B cell (primary cell): ENCODE measurements at places on chromosomes 5 and 9.

DNA sequence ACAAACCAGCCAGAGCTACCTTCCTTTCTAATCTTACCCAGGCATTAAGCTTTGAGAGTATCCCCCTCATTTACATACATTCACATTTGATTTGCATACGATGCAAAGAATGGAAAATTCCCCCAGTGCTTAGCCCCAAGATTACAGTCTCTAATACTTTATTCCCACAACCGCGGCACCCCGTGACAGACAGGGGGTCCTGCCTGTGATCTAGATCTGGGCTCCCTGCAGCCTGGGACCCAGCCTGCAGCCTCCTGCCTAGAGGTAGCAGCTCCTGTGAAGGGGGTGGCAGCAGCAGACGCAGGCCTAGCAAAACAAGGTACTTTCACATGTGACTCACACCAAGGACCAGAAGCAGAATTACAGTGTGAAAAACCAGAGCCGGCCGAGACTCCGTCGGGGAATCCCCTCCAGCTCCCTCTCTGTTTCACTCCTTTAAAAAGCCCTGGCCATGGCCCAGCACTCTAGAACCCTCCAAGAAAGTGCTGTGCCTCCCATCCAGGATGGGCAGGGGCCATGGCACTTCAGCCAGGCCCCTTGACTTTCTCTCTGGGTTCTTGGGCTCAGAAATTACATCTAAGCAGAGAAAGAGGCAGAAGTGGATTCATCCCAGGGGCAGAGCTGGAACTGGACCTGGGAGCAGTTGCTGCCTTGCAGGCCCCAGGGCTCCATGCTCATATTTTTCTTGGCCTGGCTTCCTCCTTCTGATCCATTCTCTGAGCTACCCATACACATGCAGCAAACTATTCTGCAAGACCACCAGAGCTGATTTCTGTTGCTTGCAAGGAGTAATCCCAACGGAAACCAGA, 14.0 kb upstream of the TCF7 start:
- DNase-seq = peak; percentile 89

GRCh38 chr9:85302938-85303756, 438.6 kb downstream of the AGTPBP1 start:
- DNase-seq = no peak

DNA sequence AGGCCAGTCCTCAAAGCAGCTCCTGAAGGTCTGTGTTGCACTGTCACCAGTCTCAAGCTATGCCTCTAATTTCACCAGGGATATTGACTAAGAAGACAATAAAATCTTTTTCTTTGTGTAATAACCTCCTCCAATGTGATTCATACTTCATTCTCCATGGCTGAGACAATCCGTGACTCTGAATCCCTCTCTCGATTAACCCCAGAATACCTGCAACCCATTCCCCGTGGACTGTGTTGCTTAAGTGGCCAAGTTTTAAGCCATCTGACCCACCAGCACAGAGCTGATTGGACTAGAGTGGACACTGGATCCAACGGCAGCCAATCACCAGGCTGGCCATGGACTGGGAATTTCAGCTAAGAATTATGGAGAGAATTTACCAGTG, 5.4 kb upstream of the CCIN start:
- no peak for DNase-seq

DNA sequence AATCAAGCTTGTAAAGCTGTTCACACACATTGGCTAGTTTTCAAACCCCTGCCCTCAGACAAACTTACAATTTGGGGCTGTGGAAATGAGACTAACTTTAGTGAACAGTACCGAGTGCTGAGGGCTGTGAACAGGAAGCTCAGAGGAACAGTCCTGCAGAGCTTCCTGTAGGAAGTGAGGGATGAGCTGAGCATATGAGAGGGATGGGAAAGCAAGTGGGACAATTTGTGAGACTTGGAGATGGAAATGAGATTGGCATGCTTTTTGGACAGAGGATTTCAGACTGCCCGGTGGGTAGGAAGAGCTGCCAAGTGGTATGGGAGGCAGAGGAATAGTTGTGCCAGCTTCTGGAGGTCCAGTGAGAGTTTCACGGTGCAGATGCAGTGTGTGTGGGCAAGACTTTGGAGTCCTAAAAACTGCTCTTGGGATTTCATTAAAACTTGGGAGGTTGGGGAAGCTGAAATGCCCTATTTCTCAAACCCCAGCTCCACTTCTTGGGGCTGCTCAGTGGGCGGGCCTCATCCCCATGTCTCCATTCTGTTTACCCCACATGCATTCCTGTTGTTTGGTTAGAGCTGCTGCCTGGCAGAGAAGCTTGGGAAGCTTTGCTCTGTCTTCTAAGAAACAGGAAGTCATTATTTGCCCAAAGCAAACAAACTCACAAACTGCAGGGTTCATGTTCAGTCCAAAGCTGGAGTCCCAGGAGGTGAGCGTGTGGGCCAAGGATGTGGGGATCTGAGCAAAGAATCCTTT, 267.5 kb downstream of the ZSWIM6 start:
- no peak for DNase-seq

GRCh38 chr5:94793113-94793815, 174.8 kb downstream of the SLF1 start:
- DNase-seq = peak; percentile 31

GRCh38 chr9:129719135-129719534, 33.7 kb downstream of the PTGES start:
- DNase-seq = no peak

DNA sequence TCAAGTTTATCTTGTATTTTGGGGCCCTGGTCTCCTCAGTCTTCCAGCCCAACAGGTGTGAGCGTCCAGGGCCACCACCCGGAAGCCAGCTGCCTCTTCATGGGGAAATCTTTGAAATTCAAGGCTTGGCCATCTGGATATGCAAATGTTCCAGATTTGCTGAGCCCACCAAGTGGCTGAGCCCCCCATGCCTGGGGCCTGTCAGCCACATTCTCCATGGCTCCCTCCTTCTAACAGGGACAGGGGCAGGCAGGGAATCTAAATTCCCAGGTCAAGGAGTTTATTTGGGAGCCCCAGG, 14.2 kb upstream of the CXXC5 start:
- DNase-seq = no peak

- DNase-seq = no peak
These were observed 17.8 kb downstream of the NOTCH1 start for GRCh38 chr9:136527721-136528710.

DNA sequence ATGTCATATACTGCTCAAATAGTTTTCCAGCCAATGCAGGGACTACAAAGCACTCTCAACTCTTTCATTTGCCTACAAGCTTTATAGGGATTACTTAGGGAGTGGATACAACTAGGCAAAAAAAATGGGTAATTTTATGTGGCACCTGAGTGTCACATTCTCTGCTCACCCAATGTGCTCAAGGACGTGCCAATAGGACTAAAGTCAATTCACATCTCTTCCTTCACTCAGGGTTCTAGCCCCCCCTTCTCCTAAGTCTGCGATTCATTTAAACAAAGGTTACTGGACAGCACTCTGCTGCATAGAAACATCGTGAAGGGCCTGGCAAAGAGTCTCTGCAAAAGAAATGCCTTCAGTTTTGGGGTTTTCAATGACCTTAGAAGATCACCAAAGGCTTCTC, 142.3 kb downstream of the TSSK1B start:
- DNase-seq = no peak
